Mesendoderm (in vitro differentiated cells): ENCODE measurements at places on chromosomes 16 and 17.

DNA sequence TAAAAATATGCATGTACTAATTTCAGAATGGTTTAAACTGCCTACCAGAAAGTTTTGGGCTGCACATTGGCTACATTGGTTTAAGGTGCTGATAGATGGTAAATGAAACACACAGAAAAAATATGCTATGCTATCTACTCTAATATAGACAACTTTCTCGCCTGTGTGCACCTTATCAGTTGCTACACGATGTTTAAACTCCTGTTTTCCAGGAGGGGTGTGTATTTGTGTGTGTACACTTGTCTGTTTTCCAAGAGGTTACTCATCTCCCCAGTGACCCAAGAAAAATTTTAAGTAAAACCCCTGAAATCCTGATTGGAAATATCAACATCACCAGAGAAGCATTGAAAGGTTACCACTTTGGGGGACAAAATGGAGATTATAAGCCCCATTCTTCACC is 21.6 kb upstream of the PSMC5 start:
- no peaks in the 10 kb centered on the region for H3K4me1 ChIP-seq
- DNase-seq, result no peak
- H3K36me3 ChIP-seq, result peaks cover 9% of the 10 kb centered on the region

GRCh38 chr16:13569986-13570385 is 350.0 kb upstream of the ERCC4 start:
- H3K27me3 ChIP-seq, result no peaks in the 10 kb centered on the region
- H3K36me3 ChIP-seq, result no peaks in the 10 kb centered on the region
- H3K4me3 ChIP-seq, result no peak overlapping the region
- H3K27ac ChIP-seq, result no peak overlapping the region
- peaks cover 5% of the 10 kb centered on the region for H3K4me1 ChIP-seq

GRCh38 chr17:197352-197751 is 15.9 kb upstream of the DOC2B start:
- H3K36me3 ChIP-seq, result no peaks in the 10 kb centered on the region
- DNase-seq, result no peak
- no peaks in the 10 kb centered on the region for H3K27me3 ChIP-seq
- H3K27ac ChIP-seq, result no peak overlapping the region
- no peaks in the 10 kb centered on the region for H3K4me1 ChIP-seq
- H3K4me3 ChIP-seq, result no peak overlapping the region

DNA sequence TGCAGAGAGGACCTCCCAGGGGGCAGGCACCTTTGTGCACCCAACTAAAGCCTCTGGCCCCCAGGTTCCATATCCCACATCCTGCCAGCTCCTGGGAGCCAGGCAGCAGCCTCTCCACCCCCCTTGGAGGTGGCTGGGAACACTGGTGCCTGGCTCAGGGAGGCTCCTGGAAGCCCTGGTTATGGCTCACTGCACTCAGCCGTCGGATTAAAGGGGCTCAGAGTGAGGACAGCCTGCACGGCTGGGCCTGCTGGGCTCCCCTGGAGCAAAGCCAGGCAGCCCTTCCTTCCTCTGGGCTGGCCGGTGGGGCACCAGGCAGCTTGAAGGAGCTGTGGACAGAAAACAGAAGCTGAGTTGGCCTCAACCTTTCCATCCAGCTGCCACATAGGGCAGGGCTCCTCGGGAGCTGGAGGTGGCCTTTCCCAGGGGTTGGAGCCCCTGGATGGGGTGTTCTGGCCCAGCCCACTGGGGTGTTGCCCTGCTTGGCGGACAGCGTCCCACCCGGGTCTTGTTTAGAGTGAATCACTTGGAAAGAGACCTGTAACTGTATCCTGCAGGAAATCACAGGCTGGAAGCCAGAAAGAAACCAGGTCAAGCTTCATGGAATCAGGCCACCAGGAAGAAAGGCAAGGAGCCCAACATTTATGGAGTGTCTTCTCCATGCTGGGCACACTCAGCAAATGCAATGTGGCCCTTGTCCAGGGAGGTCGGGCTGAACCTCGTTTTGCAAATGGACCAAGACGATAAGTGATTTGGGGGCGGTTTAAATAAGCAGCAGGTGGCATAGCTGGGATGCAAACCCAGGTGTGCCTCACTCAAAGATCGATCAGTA is 253.3 kb downstream of the SOX9 start:
- no peaks in the 10 kb centered on the region for H3K36me3 ChIP-seq
- H3K27ac ChIP-seq, result no peak overlapping the region

GRCh38 chr16:56742030-56742984 is 12.4 kb downstream of the NUP93 start:
- H3K27ac ChIP-seq, result no peak overlapping the region
- no peak overlapping the region for H3K4me3 ChIP-seq
- peaks cover 4% of the 10 kb centered on the region for H3K4me1 ChIP-seq
- H3K36me3 ChIP-seq, result no peaks in the 10 kb centered on the region
